Colonic mucosa (tissue), 4 donors: ENCODE measurements at places on chromosomes 3 and 15. TPM values are rescaled to one million over a fixed set of nuclear protein-coding genes. Genes with fewer than 3 reads are reported as not detected.
A peak's percentile ranks its signal among the peaks of the same experiment; 100 is the strongest.

- H3K4me1 ChIP-seq = peaks cover 7% of the 10 kb centered on the region
- H3K27ac ChIP-seq = peak within 1 kb of the TSS; percentile 81
- no peaks in the 10 kb centered on the region for H3K36me3 ChIP-seq
- peak within 1 kb of the TSS; percentile 87 for H3K4me3 ChIP-seq
- peak; percentile 89 for DNase-seq
Measured at GRCh38 chr3:44976002-44976815, at the start of the genes EXOSC7 and ZDHHC3. Gene EXOSC7 (plus strand): TSS chr3:44976244. CDS start chr3:44976278, 34 bp downstream. Gene ZDHHC3 (minus strand): TSS chr3:44976174. CDS start chr3:44959436, 16,738 bp downstream.

DNA sequence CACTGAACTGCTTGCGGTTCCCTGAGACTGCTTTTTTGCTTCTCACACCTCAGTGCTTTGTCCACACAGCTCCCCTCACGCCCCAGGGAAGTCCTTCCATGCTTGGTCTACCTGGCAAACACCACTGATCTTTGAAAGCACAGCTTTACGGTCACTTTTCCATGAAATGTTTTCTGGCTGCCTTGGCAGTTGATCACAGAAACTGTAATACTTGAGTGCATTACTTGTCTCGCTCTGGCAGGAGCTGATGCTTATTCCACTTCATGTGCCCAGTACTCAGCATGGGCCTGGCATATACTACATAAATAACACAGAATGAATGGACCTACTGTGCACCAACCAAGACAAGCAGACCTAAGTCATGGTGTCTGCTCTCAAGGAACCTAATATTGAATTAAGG lies 121.1 kb downstream of the MEX3B start:
- H3K27ac ChIP-seq = no peak overlapping the region
- no peak for DNase-seq
- no peak overlapping the region for H3K4me3 ChIP-seq
- H3K27me3 ChIP-seq = no peaks in the 10 kb centered on the region

- peaks cover 18% of the 10 kb centered on the region for H3K4me1 ChIP-seq
- H3K4me3 ChIP-seq = peak overlapping the region; percentile 83
- no peak for DNase-seq
- H3K27ac ChIP-seq = peak overlapping the region; percentile 68
Measured at GRCh38 chr3:69079269-69080159, 651 bp downstream of the UBA3 start.

DNA sequence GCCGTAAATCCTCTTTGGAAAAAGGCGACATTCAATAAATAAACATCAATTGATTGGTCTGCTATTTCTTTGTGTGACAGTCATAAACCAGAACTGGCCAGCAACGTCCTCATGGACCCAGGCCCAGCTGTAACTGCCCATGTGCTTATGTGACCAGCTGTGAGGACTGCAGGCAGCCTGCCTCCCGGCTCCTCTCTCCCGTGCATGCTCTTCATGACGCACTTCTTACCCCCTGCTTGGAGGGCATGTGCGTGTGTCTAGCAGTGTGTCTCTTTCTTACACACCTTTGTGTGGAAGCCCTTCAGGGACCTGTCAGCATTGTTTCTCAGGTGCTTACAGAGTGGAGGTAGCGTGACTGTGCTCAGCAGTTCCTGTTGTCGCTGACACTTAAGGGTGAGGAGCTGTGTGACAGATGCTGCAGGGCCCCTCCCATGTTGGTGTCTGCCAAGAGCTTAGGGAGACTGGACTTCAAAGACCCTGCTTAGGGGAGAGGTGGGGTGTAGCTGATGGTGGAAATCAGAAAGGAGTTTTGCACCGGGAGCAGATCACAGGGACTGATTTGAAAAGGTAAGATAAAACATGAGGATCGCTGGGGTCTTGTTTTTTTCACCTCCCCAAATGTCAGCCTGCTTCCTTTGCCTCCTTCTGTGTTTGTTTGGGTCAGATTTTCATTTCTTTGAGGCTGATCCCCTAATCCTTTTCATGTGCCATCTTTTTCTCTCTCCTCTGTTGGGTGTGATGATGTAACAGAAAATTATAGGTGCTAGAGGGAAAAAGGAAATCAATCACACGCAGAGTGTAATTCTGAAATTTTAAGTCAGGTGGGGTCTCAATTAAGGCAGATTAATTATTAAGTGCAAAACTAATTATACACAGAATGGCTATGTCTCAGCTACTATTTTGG lies 2.1 kb downstream of the PODXL2 start:
- H3K27ac ChIP-seq = no peak overlapping the region
- H3K36me3 ChIP-seq = no peaks in the 10 kb centered on the region
- DNase-seq = no peak
- H3K27me3 ChIP-seq = no peaks in the 10 kb centered on the region
- no peak overlapping the region for H3K4me3 ChIP-seq

GRCh38 chr3:159028706-159029105 lies 226.9 kb downstream of the MFSD1 start:
- DNase-seq = no peak
- no peaks in the 10 kb centered on the region for H3K27me3 ChIP-seq
- no peaks in the 10 kb centered on the region for H3K36me3 ChIP-seq
- no peaks in the 10 kb centered on the region for H3K4me1 ChIP-seq
- H3K27ac ChIP-seq = no peak overlapping the region

- H3K4me1 ChIP-seq = no peaks in the 10 kb centered on the region
- H3K27me3 ChIP-seq = no peaks in the 10 kb centered on the region
- no peaks in the 10 kb centered on the region for H3K36me3 ChIP-seq
- no peak for DNase-seq
Measured at GRCh38 chr3:196686436-196686835, 25.6 kb downstream of the CEP19 start.

DNA sequence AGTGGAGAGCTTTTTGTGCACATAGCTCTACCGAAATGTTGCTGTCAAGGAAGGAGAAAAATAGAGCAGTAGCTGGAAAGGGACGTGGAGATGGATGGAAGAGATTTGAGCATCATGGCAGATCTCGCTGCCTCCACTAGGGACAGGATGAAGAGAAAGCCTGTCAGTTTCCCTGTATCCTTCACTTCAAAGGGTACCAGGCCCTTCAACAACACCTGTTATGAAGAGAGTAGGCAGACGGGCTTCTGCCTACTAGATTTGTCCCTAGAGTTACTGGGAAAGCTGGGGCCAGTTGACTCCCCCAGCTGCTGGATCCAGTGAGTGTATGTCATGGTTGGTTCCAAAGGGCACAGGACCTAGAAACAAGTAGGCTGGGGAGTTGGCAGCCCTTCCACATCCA lies 150.8 kb downstream of the TLE3 start:
- no peak for DNase-seq
- H3K27me3 ChIP-seq = no peaks in the 10 kb centered on the region
- H3K27ac ChIP-seq = no peak overlapping the region
- H3K4me3 ChIP-seq = no peak overlapping the region

PARP15 gene
- 1.1 TPM for total RNA-seq

DNA sequence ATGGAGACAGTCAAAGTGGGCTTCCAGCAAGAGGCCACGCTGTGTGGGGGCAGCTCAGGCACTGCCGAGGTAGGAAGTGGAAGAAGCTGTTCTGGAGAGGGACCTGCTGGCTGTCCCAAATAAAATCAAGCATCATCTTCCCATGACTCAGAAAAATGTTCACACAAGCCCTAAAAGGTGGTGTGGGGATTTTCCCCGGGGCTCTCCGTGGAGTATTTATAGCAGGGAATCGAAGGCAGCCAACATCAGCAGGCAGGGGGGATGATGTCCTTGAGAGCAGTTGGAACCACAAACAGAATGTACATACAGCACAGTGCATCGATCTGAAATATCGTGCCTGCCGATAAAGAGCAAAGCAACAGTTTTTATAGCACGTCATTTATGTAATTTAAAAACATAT lies 27.6 kb downstream of the PRR23E start:
- DNase-seq = no peak
- no peaks in the 10 kb centered on the region for H3K4me1 ChIP-seq
- no peak overlapping the region for H3K27ac ChIP-seq

DNA sequence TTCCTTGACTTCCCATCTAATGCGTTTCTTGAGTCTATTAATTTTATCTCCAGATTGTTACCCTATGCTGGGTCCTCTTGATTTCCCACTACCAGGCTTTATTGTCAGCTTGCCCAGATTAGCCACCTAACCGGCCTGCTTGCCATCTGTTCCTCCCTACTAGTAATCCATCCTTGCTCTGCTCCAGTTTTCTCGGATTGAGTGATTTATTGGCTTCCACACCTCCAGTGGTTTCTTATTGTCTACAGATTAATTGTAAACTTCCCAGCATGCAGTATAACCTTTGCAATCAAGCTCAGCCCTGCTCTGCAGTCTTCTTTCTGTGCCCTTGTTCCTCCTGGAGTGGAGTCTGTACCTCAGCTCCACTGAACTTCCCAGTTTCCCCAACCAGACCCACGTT lies 63.4 kb downstream of the ARHGEF26 start:
- DNase-seq = peak; percentile 27
- no peaks in the 10 kb centered on the region for H3K4me1 ChIP-seq
- H3K36me3 ChIP-seq = no peaks in the 10 kb centered on the region
- H3K27me3 ChIP-seq = no peaks in the 10 kb centered on the region
- H3K4me3 ChIP-seq = no peak overlapping the region
- H3K27ac ChIP-seq = no peak overlapping the region

GRCh38 chr3:9373465-9373864 lies 10.6 kb downstream of the THUMPD3 start:
- H3K27ac ChIP-seq = no peak overlapping the region
- no peaks in the 10 kb centered on the region for H3K27me3 ChIP-seq
- no peaks in the 10 kb centered on the region for H3K4me1 ChIP-seq
- DNase-seq = no peak
- H3K4me3 ChIP-seq = no peak overlapping the region

GRCh38 chr15:58065445-58066041 lies at the start of gene ALDH1A2:
Gene ALDH1A2 (minus strand): TSS chr15:58065711. CDS start chr15:58065650, 61 bp downstream.
- H3K4me3 ChIP-seq = peak within 1 kb of the TSS; percentile 51
- H3K36me3 ChIP-seq = no peaks in the 10 kb centered on the region
- peaks cover 4% of the 10 kb centered on the region for H3K4me1 ChIP-seq
- peaks cover 50% of the 10 kb centered on the region for H3K27me3 ChIP-seq

GRCh38 chr15:95718441-95718840 lies 612.1 kb upstream of the NR2F2 start:
- H3K27ac ChIP-seq = no peak overlapping the region
- no peak overlapping the region for H3K4me3 ChIP-seq
- no peaks in the 10 kb centered on the region for H3K36me3 ChIP-seq
- DNase-seq = peak; percentile 18
- H3K27me3 ChIP-seq = no peaks in the 10 kb centered on the region
- H3K4me1 ChIP-seq = no peaks in the 10 kb centered on the region

DNA sequence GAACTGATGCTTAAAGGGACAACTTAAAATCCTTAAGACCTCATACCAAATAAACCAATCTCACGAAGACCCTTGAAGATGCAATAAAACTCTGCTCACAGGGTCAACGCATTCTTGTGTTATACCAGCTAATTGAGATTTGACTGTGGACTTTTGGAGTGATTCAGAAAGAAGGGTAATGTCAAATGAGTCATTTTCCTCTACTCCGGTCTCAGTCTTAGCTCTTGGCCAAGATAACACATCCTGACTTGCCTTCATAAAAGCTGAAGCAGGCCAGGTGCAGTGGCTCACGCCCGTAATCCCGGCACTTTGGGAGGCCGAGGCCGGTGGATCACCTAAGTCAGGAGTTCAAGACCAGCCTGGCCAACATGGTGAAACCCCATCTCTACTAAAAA lies 3.8 kb downstream of the PKM start:
- peak; percentile 30 for DNase-seq
- peak overlapping the region; percentile 99 for H3K27ac ChIP-seq
- H3K36me3 ChIP-seq = no peaks in the 10 kb centered on the region
- peak overlapping the region; percentile 1 for H3K4me3 ChIP-seq
- H3K27me3 ChIP-seq = no peaks in the 10 kb centered on the region

- H3K27ac ChIP-seq = no peak overlapping the region
- H3K4me1 ChIP-seq = no peaks in the 10 kb centered on the region
- H3K36me3 ChIP-seq = no peaks in the 10 kb centered on the region
- no peak for DNase-seq
Measured at GRCh38 chr3:16433701-16434151, 79.8 kb downstream of the RFTN1 start.

DNA sequence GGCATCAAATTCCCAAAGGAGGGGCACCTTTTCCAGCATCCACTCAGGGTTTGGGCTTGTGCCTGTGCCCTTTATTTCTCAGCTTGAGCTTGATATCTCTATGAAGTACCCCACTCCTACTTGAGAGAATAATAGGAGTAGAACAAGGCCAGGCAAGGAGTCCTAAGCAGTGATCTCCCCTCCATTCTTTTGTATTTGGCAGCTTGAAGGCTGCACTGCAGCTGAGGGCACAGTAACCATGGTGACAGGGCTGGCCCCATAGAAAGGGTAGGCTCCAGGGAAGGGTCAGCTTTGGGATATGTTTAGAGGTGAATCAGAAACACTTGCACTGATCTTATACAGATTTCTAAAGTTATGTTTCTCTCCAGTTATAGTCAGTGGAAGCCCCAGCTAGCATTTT lies 145.4 kb upstream of the SLC24A5 start:
- H3K36me3 ChIP-seq = no peaks in the 10 kb centered on the region
- no peak for DNase-seq
- no peak overlapping the region for H3K27ac ChIP-seq
- no peaks in the 10 kb centered on the region for H3K4me1 ChIP-seq

- DNase-seq = no peak
- H3K4me3 ChIP-seq = no peak overlapping the region
- no peaks in the 10 kb centered on the region for H3K36me3 ChIP-seq
- no peak overlapping the region for H3K27ac ChIP-seq
- no peaks in the 10 kb centered on the region for H3K4me1 ChIP-seq
Measured at GRCh38 chr3:176935194-176935888, 261.9 kb downstream of the TBL1XR1 start.

CIAO2A gene
- total RNA-seq = 98.3 TPM

DNA sequence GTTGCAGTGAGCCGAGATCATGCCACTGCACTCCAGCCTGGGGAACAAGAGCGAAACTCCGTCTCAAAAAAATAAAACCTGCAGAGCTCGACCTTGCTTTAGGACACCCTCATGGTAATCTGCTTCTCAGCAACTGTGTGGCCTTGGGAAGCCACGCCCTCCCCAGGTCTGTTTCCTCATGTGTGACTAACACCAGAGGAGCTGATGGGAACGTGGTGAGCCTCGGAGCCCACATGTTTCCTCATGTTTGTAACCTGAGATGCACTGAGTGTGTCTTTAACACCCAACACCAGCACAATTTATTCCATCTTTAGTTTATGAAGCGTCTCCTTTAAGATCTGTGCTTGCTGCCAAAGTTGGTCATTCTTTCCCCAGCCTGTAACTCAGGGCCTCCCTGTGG lies 142.8 kb downstream of the OCA2 start:
- DNase-seq = no peak
- H3K4me3 ChIP-seq = no peak overlapping the region
- H3K36me3 ChIP-seq = no peaks in the 10 kb centered on the region
- no peaks in the 10 kb centered on the region for H3K4me1 ChIP-seq

ACKR2 gene
- 3.2 TPM for total RNA-seq

GRCh38 chr3:38835939-38836338 lies 19.9 kb upstream of the SCN10A start:
- H3K27me3 ChIP-seq = no peaks in the 10 kb centered on the region
- DNase-seq = no peak
- no peak overlapping the region for H3K27ac ChIP-seq
- H3K4me1 ChIP-seq = no peaks in the 10 kb centered on the region

FMN1 gene
- 23.5 TPM for total RNA-seq

GRCh38 chr3:88434001-88434400 lies 284.2 kb downstream of the C3orf38 start:
- H3K27ac ChIP-seq = no peak overlapping the region
- H3K4me3 ChIP-seq = no peak overlapping the region
- H3K27me3 ChIP-seq = no peaks in the 10 kb centered on the region
- no peaks in the 10 kb centered on the region for H3K4me1 ChIP-seq
- DNase-seq = no peak

- no peak for DNase-seq
- H3K36me3 ChIP-seq = no peaks in the 10 kb centered on the region
- H3K27me3 ChIP-seq = no peaks in the 10 kb centered on the region
- peaks cover 15% of the 10 kb centered on the region for H3K4me1 ChIP-seq
- no peak overlapping the region for H3K27ac ChIP-seq
Measured at GRCh38 chr3:40969341-40969740, 230.0 kb upstream of the CTNNB1 start.

- H3K27me3 ChIP-seq = no peaks in the 10 kb centered on the region
- H3K4me1 ChIP-seq = no peaks in the 10 kb centered on the region
Measured at GRCh38 chr3:187210545-187211327, 13.4 kb downstream of the RTP1 start.
